ENCODE measurements at places on chromosomes 2 and 18.
A peak's percentile ranks its signal among the peaks of the same experiment; 100 is the strongest.

- DNase-seq = no peak
Measured at GRCh38 chr2:23145460-23145859, 239.5 kb upstream of the KLHL29 start.

DNA sequence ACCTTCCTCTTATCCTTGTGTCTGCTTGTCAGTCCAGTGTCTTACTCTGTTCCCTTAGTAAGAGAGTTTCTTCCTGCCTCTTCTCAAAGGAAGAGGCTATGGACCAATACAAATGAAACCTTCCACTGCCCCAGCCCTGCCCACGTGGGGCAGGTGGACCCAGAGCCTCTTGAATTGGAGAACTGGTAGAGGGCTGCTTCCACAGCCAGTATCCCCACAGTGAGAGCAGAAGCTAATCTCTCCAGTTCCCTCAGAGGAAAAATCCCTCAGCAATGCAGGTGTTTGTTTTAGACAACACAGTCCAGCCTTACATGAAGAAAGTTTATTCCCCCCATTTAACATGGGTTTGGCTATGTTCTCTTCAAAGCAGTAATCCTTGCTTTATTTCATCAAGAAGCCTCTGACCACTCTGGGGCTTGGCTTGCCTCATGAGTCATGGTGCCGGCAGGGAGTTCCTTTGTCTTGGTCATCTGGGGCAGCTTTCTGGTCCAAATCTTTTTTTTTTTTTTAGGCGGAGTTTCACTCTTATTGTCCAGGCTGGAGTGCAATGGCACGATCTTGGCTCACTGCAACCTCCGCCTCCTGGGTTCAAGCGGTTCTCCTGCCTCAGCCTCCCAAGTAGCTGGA, 6.5 kb upstream of the CYBRD1 start:
- DNase-seq = no peak

GRCh38 chr2:71462056-71462605, 8.8 kb downstream of the DYSF start:
- DNase-seq = no peak

DNA sequence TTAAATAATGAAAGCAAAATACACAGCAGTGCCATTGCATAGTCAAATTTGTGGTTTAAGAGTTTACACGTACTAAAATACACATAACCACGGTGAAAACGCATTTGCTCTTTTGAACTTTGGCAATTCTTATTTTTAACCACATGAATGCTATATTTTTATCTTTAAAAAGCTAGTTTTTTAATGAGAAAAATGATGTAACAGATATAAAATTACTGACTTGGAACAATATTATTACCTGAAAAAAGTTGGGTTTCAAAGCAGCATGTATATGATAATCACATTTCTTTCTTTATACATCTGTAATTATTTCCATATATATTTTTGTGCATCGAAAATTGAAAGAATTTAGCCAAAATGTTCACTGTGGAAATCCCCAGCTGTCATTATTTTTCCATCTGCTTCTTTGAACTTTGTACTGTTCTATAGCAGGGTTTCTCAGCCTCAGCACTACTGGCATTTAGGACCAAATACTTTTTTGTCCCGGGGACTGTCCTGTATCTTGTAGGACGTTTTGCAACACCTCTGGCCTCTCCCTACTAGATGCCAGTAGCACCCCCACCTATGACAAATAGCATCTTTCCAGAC, 75.9 kb upstream of the CAB39 start:
- no peak for DNase-seq

GRCh38 chr18:58671111-58671631, at the start of gene MALT1:
MALT1 (plus strand) TSS chr18:58671465; CDS start chr18:58671644, 179 bp downstream.
- peak; percentile 93 for DNase-seq

DNA sequence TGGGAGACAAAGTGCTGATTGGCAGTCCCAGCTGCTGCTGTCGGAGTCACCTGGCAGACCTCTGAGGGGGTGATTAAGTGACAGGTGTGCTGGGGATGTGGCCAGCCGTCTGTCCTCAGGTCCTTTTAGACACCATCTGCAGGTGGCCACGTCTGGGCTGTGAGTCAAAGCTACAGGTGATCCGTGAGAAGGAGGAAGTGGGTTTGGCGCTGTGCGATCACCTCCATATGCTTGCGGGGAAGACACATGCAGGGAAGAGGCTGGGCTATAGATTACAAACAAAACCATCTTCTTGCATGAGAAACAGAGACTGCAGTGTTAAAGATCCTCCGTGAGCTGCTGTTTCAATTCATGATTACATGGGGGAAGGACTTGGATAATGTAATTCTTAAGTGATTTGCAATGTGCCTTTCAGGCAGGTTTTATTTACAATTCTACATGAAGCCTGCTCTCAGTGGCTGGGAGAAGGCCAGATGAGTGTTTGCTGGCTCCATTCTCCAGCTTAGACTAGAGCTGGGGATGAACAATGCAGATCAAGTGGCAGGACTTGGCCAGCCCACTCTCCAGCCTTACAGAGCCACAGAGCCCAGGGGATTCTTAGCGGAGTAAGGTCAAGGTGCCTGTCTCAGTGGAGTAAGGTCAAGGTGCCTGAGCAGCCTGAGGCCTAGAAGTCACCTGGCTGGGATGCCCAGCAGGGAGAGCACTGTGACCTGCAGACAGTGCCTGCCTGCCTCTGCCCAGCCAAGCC, 87.8 kb downstream of the LYPD1 start:
- DNase-seq = no peak

DNA sequence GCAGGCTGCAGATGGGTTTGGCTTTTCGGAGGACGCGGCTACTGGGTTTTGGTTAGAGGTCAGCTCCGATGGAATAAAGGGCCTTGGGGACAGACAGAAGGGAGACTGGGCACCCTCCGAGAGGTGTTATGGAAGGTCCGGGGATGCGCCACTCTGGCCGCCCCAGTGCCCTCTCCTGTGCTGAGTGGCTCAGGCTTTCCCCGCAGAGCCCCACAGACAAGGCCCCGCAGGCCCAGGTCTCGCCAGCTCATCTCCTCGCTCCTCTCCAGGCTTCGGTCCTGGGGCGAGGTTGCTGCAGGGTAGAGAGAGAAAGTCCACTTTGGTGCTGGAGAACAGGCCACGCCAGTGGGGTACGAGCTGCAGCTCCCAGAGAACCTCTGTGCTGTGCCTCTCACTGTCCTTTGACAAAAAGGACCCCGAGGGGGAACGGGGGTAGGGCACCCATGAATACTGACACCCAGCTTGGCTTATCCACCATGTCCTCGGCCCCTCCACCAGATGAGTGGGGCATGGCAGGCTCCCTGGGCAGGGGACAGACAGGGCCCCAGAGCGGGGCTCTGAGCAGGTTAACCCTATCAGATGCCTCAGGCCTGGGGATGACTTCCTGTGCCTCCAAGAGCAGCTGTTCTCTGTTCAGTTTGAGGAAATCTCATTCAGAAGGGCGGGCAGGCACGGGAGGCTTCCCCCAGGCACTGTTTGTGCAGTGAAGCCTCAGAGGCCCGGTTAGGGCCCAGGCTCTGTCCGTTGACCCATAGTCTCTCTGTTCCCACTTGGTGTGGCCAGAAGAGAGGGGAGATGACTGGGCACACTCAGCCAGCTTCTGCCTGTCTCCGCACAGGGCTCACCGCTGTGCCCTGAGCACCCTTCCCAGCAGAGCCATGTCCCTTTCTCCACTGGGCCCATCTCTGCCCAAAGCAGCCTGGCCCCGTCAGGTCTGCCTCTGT, 15.7 kb upstream of the CNNM3 start:
- DNase-seq = no peak

- DNase-seq = no peak
Measured at GRCh38 chr2:72973137-72973535, 55.8 kb downstream of the EMX1 start.

DNA sequence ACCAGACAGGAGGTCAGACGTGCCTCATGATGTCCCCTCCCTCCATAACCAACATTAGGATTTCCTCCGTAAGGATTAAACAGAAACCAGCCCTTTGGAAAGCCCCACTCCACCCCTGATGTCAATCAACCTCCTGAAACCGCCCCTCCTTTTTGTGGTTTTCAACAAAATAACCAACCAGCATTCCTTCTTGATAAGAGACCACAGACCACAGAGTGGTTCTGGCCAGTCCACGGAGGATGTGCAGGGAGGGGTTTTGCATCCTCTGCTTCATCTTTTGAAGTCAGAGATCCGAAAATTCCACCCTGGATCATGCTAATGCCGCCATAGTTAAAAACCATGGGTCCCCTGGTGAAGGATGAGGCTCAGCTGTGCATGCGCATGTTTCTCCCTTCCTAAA, 180.0 kb upstream of the CCDC150 start:
- no peak for DNase-seq

DNA sequence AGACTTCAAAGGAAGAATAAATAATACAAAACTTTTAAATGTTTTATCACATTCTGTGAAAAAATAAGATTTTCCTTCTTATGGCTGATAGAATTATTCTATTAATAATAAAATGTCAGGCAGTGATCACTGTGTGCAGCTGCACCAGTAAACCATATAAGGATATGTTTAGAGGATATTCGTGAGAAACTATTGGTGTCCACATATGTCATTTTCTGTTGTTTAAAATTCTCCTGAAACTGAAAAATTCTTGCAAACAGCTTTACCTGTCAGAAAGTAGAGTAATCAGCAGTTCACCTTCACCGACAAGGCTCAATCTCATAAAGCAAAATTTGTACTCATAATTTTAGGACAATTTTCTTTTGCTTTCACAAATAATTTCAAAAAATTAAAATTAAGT, 170.1 kb upstream of the KCNH7 start:
- no peak for DNase-seq

GRCh38 chr2:162490761-162491470, 147.0 kb downstream of the GCA start:
- no peak for DNase-seq

DNA sequence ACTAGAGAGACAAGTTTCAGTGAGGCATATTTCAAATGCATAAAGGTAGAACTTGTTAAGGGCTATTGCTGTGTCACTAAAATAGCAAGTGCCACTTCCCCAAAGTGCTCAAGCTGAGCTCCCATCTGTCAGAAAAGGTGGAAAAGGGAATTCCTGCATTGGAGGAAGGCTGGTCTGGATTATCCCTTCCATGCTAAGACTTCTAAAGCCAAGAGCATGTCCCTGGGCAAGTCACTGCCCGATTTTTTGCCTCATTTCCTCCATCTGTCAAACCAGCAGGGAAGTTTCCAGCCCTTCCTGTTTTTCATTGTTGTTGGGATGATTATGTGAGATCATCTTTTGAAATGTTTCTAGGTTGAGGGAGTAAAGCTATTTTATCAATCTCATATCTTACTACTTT, 175.5 kb downstream of the SETBP1 start:
- no peak for DNase-seq

DNA sequence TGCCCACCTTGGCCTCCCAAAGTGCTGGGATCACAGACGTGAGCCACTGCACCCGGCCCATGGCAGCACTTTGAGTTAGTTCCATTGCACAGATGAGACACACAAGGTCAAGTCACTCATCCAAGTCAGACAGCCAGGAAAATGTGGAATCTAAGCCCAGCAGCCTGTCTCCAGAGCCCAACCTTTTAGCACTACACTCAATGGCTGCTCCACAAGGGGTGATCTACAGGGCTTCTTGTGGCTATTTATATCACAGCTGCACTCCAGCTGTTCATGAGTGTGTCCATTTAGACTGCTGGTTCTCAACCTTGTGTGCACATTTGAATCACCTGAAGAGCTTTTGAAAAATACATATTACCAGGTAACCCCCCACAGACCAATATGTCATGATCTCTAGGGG, 72.9 kb upstream of the RPL31 start:
- no peak for DNase-seq

DNA sequence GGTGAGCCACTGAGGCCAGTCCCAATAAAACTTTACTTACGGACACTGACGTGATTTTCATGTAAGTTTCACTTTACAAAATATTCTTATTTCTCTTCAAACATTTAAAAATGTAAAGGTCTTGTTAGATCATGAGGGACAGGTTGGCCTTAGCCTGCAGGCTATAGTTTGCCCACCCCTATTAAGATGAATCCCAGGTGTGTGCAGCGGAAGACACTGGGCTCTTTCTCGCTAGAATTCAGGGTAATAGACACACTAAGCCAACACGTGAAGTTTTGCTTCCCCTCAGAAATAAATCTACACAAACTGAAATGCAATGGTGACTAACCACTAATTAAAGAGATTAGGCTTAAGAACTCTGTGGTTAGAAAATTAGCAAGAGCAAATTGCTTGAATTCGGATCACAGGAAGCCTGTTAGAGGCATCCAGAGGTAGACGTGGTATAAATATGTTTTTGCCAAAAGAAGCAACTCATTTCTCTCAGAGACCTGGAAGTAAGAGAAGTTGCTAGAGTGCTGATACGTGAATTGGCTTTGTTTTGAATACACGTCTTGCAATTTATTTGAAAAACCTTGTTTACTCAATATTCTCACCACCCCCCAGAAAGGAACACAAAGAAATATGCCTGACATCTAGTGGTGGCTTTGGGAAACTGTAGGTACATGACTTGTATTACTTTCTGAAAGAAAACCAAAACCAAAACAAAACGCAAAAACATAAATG, 151.6 kb downstream of the DTNB start:
- DNase-seq = no peak

- no peak for DNase-seq
Measured at GRCh38 chr2:23988371-23988770, 21.5 kb upstream of the MFSD2B start.

GRCh38 chr2:197130318-197130717, 180.3 kb downstream of the ANKRD44 start:
- DNase-seq = no peak

- no peak for DNase-seq
Measured at GRCh38 chr2:219638217-219638947, 11.0 kb downstream of the SLC4A3 start.

DNA sequence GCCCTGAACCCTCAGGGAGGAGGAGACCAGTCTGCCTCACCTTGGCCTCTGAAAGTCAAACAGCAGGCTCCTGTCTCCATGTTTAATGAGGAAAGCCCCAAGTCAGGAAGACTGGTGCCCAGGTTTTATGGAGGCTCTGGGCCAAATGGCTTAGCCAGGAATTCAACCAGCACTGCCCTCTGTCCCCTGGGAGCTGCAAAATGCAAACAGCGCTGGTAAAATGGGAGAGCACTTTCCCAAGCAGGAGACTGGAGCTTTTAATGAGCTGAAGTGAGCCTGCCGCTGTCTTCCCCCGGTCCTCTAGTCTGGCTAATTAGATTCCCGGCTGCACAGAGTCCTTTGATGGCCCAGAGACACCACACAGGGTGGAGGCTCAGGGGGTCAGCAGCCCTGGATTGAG, 276.0 kb upstream of the TRIB2 start:
- DNase-seq = no peak

- DNase-seq = no peak
Measured at GRCh38 chr18:61173554-61173953, 159.7 kb upstream of the CDH20 start.

- DNase-seq = no peak
Measured at GRCh38 chr2:178208336-178208735, 14.0 kb downstream of the OSBPL6 start.

DNA sequence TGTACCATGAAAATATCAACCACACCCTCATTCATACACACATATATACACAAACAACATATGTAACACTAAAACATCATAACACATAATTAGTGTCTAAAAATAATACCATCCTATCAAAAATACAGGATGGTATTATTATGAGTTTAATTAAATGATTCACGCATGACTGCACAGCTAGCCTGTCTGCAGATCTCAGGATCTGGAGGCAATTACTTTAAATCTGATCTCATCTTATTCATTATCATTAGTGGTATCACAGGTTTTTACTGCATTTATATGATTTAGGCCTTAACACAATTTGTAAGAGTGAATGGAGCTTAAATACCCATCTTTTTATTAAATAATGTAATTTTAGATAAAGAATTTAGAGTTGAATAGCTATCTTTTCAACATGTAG, 443.4 kb upstream of the LINC00305 start:
- no peak for DNase-seq

Data from central memory CD8-positive, alpha-beta T cell (primary cell).